Endothelial cell of umbilical vein (primary cell): ENCODE measurements at places on chromosomes 6 and 20. TPM values are rescaled to one million over a fixed set of nuclear protein-coding genes. Genes with fewer than 3 reads are reported as not detected.

GRCh38 chr20:44280387-44280786 is 30.6 kb downstream of the FITM2 start:
- no peak for DNase-seq

DNA sequence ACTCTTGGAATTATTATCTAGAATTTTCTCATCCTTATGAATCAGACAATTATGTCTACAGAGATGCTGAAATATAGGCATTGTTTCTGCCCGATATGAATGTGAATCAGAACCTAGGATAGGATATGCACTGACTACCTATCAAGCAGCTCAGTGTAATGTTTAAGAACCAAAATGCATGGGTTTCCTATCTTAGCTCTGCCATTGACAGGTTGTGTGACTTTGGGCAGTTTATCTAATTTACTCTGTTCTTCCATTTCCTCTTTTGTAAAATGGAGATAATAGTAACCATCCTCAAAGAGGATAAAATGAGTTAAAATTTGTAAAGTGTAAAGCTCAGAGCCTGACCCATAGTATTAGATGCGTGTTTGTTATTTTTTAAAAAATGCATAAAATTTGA is 10.2 kb upstream of the AIG1 start:
- no peak for DNase-seq

The DPPA5 gene
- not detected in 2 replicates for polyA plus RNA-seq

The CD109 gene
- 26.3 and 33.9 TPM in 2 replicates for polyA plus RNA-seq
